T-helper 17 cell (primary cell): ENCODE measurements at places on chromosomes 1 and 21. TPM values are rescaled to one million over a fixed set of nuclear protein-coding genes. Genes with fewer than 3 reads are reported as not detected.

Gene PADI2
- 0.23 TPM for total RNA-seq

DNA sequence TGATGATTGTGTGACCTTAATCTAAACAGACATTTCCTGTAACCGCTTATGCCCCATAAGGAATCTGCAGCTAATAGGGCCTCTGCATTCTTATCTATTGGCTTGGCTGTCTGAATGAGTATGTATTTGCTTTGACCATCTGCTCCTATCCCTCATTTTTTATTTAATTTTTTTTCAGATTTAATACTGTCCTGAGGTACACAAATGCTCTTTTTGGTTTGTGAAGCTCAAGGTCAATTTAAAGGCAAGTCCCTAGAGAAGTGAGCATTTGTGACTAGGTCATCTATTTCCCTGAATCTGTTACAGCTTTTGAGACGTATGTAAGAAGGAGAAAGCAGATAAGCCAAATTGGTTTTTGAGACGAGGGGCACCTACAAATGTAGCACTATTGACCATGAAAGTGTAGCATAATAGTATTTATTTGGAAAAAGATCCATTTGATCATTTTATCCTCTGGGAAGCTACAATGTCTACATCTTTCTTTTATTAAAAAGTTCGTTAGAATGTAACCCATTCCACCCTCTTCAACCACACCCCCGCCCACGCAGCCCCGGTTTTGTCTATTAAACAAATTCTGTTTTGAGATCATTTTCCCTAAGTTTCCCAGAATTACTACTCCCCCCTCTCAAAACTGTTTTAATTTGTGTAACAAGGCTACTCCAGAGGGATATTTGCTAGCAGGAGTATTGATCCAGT, 69.2 kb upstream of the HSPA13 start:
- H3K27me3 ChIP-seq, result peaks cover 4% of the 10 kb centered on the region
- peaks cover 19% of the 10 kb centered on the region for H3K4me1 ChIP-seq
- no peak overlapping the region for H3K4me3 ChIP-seq
- H3K36me3 ChIP-seq, result no peaks in the 10 kb centered on the region
- DNase-seq, result no peak
- no peak overlapping the region for H3K27ac ChIP-seq

DNA sequence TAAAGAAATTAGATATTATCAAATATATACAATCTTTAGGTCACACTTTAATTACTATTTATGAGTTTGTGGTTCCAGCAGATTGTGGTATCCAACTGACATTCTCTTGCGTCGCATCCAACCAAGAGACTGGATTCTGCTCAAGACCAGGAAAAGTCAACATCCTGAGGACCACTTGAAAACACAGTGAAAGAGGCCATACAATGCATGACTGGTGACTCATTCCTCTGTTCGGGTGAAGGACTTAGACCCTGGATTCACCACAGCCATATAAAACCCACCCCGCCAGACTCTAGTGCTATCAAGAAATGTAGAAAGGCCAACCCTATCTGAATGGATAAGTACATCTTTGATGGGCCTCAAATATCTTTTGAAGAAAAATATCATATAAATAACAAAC, 14.5 kb upstream of the CFHR4 start:
- no peak overlapping the region for H3K4me3 ChIP-seq
- peaks cover 7% of the 10 kb centered on the region for H3K27me3 ChIP-seq
- H3K27ac ChIP-seq, result no peak overlapping the region
- no peak for DNase-seq

GRCh38 chr1:74522148-74522547, 9.7 kb upstream of the LRRC53 start:
- no peak for DNase-seq
- no peak overlapping the region for H3K27ac ChIP-seq
- H3K4me3 ChIP-seq, result no peak overlapping the region
- no peaks in the 10 kb centered on the region for H3K36me3 ChIP-seq
- H3K27me3 ChIP-seq, result peaks cover 28% of the 10 kb centered on the region

DNA sequence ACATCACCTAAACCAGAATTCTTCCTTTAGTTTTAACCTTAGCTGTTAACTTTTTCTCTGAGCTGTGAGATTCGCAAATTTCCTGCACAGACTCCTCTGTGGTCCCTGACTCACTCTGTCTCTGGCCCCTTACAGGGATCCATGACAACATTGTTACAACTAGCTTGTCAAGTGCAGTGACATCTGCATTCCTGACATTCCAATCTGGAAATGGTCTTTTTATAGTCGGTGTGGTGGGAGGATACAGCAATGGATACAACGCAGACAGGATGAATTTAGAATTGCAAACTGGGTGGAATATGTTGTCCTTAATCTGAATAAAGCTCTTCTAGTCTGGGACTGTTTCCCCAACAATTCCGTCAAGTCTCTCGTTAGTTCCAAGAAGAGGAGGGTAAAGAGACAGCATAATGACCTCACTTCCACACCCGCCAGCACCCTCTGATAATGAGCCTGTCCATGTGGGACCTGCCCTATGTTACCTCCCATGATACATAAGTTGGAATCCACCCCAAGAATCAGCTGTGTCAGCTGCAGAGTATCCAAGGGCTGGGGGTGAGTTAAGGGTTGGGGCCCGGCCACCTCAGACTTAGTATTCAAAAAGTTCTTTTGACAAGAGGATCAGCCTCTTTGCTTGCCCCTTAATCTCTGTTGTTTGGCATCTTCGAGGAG, 49.4 kb downstream of the ILDR2 start:
- peaks cover 52% of the 10 kb centered on the region for H3K27me3 ChIP-seq
- H3K4me3 ChIP-seq, result no peak overlapping the region
- H3K4me1 ChIP-seq, result no peaks in the 10 kb centered on the region
- DNase-seq, result no peak
- no peak overlapping the region for H3K27ac ChIP-seq

Gene CIART
- 4.5 TPM for total RNA-seq

Gene RAD54L
- total RNA-seq, result 0.73 TPM

- peak overlapping the region; percentile 94 for H3K27ac ChIP-seq
- H3K4me3 ChIP-seq, result peak overlapping the region; percentile 92
- peak; percentile 7 for DNase-seq
- H3K36me3 ChIP-seq, result no peaks in the 10 kb centered on the region
- peaks cover 27% of the 10 kb centered on the region for H3K4me1 ChIP-seq
- H3K27me3 ChIP-seq, result peaks cover 4% of the 10 kb centered on the region
Observed at GRCh38 chr21:38766987-38767722, 38.6 kb upstream of the ETS2 start.

GRCh38 chr21:35953597-35953996, 106.7 kb downstream of the SETD4 start:
- H3K36me3 ChIP-seq, result no peaks in the 10 kb centered on the region
- H3K4me3 ChIP-seq, result no peak overlapping the region
- H3K4me1 ChIP-seq, result no peaks in the 10 kb centered on the region
- H3K27me3 ChIP-seq, result peaks cover 15% of the 10 kb centered on the region

GRCh38 chr1:222995620-222996309, 147.3 kb downstream of the TLR5 start:
- no peaks in the 10 kb centered on the region for H3K27me3 ChIP-seq
- no peak for DNase-seq

DNA sequence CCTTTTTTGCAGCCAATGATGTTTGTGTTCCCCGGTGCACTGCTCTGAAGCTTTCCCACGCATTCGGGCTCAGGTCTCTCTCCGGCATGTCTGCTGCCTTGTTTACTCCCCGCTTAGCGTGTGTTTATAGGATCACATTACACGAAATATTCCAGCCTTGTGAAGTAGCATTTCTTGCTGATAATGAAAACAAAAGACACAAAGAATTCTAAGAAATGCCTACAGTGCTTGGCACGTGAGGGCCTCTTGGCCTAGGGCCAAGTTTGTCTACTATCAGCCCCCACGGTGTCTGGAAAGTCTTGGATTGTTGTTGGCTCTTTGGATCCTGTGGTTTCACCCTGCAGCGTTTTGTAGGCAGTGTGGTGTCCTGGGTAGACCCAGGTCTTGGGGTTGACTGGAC, 11.2 kb upstream of the GSTM4 start:
- peaks cover 16% of the 10 kb centered on the region for H3K4me1 ChIP-seq
- no peak for DNase-seq
- peaks cover 5% of the 10 kb centered on the region for H3K27me3 ChIP-seq
- H3K27ac ChIP-seq, result no peak overlapping the region

DNA sequence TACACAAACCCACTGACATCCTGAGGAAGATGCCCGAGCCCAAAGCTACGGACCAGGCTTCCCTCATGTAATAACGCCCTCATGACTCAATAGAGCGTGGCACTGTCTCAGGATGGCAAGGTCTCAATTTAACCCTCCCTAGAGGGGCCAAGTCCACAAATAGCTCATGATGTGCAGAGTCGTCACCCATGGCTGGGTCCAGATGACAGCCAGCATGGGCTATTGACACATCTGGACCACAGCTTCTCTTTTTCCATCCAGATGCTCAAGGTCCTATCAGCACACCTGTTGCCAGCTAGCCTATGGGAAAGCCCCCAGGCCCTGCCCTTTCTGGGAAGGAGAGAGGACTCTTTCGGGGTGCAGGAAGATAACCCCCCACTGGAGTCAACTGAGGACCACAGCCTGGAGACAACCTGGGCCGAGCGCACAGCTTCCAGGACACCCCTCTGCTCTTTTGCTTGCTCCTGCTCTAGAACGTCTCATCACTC, 2.8 kb downstream of the LAPTM5 start:
- no peak for DNase-seq
- H3K36me3 ChIP-seq, result peaks cover 13% of the 10 kb centered on the region
- peak overlapping the region; percentile 100 for H3K27ac ChIP-seq
- peaks cover 76% of the 10 kb centered on the region for H3K4me1 ChIP-seq
- peak overlapping the region; percentile 100 for H3K4me3 ChIP-seq
- H3K27me3 ChIP-seq, result no peaks in the 10 kb centered on the region

Gene RIMKLA
- 0.23 TPM for total RNA-seq

DNA sequence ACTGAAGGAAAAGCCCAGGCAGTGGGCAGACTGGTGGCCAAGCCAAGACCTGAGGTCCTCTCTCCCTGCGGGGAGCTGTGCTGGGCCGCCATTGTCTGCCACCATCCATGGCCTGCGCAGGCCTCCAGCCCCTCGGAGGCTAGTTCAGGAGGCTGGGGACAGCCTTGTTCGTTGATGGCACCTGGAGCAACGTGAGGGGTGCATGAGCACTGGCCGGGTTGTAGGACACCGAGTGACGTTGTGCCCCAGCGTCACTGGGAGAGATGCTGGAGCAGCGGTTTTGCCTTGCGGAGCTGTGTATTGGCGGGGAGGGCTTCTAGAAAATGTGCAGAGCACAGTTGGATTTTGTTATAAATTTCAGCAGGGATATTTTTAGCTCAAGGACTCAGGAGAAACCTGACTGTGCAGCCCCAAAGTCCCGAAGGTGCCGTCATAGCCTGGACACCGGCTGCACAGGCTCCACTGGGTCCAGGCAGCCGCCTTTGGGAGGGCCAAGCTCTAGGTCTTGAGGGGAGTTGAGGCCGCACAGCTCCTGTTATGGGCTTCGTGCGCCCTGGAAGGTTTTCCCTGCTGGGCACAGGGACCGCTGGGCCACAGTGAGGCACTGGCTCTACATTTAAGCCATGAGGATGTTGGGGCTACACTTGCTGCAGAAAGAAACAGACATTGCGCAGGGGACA, 48.2 kb upstream of the ADARB1 start:
- H3K27ac ChIP-seq, result no peak overlapping the region
- no peak for DNase-seq
- H3K27me3 ChIP-seq, result peaks cover 5% of the 10 kb centered on the region
- H3K36me3 ChIP-seq, result no peaks in the 10 kb centered on the region
- no peak overlapping the region for H3K4me3 ChIP-seq
- H3K4me1 ChIP-seq, result no peaks in the 10 kb centered on the region

Gene AGRN
- total RNA-seq, result 1.2 TPM
